NCI-H460 (cell line): ENCODE measurements at places on chromosomes 7 and 10. TPM values are rescaled to one million over a fixed set of nuclear protein-coding genes. Genes with fewer than 3 reads are reported as not detected.

GPR158 gene
- 0.02 and 0.06 TPM in 2 replicates for total RNA-seq

- DNase-seq = no peak
These were observed 6.9 kb upstream of the HILPDA start for GRCh38 chr7:128448751-128449302.

GRCh38 chr10:28241741-28242399 is 61.0 kb downstream of the MPP7 start:
- peak; percentile 42 for DNase-seq

DNA sequence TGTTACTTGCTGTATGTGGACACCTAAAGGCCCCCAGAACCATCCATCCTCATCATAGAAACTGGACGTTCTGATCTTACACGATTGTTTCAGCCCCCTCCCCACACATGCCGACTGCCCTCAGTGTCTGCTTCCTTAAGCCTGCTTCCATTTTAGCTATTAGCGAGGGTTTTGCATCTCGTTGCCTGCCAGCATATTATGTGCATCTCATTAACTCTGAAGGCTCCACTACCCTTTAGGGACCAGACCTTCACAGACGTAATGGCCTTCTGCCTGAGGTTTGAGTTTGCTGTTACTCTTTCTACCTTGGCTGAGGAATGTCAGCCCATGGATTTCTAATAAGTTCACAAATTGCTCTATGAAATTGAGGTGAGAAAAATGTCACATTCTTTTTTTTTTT is 53.9 kb upstream of the LRGUK start:
- no peak for DNase-seq

LIPK gene
- total RNA-seq = not detected in 2 replicates

DNA sequence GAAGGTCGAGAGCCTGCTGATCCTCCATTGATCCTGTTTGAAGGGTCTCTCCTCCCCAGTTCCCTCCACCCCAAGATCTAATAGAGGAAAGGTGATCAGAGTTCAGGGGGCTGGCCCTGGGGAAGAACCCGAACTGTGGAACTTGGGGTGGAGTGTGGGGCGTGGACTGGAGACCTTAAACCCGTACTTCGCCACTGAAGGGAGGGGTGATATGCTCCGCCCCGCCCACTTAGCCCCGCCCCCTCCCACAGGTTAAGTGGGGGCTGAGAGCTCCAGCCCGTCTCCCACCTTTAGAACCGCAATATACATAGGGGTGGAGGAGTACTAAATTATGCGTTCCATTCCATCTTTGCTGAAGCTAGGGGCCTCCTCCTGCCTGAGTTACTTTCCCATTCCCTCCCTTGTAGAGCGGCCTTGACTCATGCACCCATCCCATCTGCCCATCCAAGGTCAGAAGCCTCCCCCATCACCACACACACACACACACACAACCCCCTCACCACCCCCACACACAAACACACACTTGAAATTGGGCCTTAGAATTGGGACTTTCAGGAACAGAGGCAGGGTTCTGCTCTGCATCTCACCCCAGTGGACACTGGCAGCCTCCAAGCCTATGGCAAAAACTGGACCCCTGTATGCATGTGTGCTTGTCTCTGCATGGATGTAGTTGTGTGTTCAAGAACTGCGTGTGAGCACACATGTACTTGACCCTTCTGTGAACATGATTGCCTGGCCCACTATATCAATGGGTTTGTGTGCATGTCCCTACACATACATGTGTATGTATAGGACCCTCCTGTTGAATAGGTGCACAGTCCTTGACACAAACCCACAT is 991 bp downstream of the SEMA4G start:
- DNase-seq = no peak

EPO gene
- not detected in 2 replicates for total RNA-seq

GRCh38 chr7:7746458-7746857 is 28.1 kb upstream of the RPA3 start:
- no peak for DNase-seq

DNA sequence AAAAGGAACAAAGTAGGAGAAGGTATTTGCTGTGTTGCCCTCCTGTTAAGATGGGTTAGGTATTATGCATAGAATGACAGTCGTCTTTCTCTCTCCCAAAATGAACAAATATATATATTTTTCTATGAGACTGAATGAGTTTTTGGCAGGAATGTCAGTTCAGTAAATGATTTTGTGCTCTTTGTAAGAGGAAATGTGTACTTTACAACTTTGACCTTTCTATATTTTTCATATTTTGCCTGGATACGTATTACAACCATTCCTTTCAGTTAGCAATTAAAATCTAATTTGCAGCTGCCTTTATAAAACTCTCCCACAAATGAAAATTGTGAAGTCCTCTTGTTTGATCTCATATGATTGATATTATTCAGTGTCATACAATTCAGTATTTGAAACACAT is 336.6 kb upstream of the MEOX2 start:
- no peak for DNase-seq

APBB1IP gene
- total RNA-seq = not detected in 2 replicates

FAM25A gene
- not detected in 2 replicates for total RNA-seq

DPYSL4 gene
- 1.5 and 2.1 TPM in 2 replicates for total RNA-seq

GRCh38 chr10:85651497-85651882 is 715.1 kb downstream of the GRID1 start:
- no peak for DNase-seq

- no peak for DNase-seq
These were observed 21.5 kb downstream of the GUSB start for GRCh38 chr7:65960351-65961074.

- DNase-seq = no peak
These were observed 112.3 kb downstream of the JCAD start for GRCh38 chr10:29946953-29947700.

GRCh38 chr10:11822026-11822756 is 965 bp upstream of the PROSER2 start:
- no peak for DNase-seq

DNA sequence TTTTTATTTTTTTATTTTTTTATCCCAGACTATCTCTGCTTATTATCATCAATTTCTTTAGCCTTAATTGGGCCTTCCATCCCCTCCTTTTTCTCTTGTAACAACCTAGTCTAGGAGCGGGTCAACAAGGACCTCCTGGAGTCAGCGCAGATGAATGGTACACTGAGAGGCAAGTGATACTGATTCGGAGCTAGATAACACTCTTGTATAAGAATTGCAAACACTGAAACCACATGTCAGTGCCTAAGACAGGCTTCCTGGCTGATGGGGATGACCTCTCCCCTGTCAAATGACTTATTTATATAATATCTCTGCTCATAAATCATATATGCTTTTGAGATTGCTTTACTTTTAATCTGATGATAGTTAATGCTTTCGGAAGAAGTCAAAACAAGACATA is 22.7 kb downstream of the BPGM start:
- DNase-seq = no peak

- DNase-seq = no peak
These were observed 14.7 kb downstream of the CYTH3 start for GRCh38 chr7:6257675-6258074.

- DNase-seq = no peak
These were observed 5.7 kb upstream of the TNRC18 start for GRCh38 chr7:5429253-5429856.
